CD4-positive, alpha-beta T cell treated with Interleukin-17A for 1 hour (primary cell): ENCODE measurements at places on chromosomes 1 and 21.

- no peak for DNase-seq
Measured at GRCh38 chr1:66383611-66384010, 150.3 kb upstream of the SGIP1 start.

DNA sequence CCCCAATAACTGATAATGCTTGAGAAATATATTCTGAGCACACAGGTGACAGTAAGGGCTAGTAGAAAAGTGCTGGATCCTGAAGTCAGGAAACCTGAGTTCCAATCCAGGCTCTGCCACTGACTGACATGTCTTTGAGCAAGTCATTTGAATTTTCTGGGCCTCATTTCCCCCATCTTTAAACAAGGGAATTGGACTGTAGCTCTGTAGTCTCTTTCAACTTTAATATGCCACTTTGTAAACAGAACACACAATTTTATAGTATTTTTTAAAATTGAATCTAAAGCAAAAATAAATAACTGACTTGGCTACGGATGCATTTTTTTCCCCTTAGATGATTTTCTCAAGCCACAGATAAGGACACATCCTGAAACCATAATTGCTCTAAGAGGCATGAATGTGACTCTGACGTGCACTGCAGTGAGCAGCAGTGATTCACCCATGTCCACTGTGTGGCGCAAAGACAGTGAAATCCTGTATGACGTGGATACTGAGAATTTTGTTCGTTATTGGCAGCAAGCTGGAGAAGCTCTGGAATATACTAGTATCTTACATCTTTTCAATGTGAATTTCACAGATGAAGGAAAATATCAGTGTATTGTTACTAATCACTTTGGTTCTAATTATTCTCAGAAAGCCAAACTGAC lies 37.0 kb downstream of the LRIG2 start:
- DNase-seq, result no peak

- DNase-seq, result no peak
Measured at GRCh38 chr21:37436174-37436573, 69.6 kb downstream of the DYRK1A start.

DNA sequence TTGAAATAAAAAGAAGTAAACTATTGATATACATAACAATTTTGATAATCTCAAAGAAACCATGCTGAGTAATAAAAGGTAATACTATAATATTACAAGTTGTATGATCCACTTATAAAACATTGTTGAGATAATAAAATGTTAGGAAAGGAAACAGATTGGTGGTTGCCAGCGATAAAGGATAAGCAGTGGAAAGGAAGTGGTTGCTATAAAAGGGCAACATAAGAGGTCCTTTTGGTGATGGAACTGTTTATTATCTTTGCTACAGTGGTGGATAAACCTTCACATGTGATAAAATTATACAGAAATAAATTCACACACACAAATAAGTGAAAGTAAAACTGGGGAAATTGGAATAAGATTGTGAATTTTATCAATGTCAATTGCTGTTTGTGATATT lies 15.1 kb downstream of the OR6F1 start:
- DNase-seq, result no peak

DNA sequence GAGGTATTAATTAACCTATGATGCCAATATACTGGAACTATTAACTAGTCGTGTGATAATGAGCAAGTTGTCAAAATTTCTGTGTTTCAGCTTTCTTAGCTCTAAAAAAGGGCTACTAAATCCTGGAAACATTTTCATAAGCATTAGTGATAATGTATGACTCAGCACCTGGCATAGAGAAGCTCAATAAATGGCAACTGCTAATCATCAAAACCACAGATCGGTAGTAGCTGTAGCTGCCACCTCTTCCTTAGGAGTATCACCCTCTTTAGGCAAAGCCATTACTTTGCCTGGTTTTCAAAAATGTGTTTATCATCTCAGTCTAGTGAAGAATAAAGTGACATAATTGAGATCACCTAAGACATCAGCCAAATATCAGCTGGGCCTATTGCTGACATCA lies 75.5 kb downstream of the TPR start:
- no peak for DNase-seq
